Activated gamma-delta T cell (primary cell): ENCODE measurements at places on chromosomes 5 and 9.

DNA sequence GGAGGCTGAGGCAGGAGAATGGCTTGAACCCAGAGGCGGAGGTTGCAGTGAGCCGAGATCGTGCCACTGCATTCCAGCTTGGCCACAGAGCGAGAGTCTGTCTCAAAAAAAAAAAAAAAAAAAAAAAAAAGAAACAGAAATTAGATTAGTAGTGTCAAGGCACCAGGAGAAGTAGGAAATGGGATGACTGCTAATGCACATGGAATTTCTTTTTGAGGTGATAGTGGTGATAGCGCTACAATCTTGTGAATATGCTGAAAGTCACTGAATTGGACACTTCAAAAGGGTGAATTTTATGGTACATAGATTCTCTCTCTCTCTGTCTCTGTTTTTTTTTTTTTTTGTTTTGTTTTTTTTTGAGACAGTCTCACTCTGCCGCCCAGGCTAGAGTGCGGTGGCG, 42.1 kb upstream of the SUB1 start:
- no peak for DNase-seq

DNA sequence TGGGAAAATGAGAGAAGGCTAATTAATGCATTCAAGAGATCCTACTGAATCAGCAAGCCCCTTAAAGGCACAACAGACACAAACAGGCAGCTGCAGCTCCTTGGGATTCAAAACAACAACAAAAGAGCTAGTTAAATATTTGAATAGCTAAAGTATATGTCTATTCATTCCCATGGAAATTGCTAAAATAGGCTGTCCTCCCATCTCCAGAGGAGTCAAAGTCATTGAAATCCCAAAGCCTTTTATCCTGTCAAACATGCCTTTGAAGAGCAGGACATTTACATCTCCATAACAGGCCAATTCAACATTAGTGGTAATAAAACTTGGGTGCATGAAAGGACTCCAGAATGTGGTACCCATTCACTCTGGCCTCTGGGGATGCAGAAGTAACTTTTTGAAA, 177.4 kb downstream of the NTRK2 start:
- DNase-seq = no peak

DNA sequence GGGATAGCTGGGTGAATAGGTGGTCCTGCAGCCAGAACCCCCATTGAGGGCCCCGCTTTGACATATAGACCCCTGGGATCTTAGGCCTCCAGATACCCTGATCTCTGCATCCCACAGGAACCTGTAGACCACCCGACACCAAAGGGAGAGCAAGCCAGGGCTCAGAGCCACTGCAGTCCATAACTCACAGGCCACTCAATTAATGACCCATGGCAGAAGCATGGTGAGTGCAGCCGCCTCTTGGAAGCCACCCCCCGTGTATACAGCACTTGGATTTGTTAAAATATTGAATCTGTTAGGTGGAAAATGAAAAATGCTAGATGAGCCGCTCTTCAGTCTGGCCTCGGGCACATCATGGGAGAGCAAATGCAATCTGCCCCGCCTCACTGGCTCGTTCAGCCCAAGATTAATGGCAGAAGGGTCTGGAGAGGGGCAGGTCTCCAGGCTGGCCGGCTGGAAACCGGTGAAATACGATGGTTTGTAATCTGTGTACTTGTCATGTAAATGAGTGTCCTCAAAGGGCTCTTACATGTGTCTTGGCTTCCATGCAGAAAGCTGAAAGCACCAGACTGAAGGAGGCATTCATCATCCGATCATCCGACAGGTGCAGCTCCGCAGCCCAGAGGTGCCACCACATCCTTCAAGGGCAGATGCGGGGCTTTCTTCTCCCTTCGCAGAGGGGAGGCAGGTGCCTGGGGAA, 111.3 kb downstream of the OLFM1 start:
- no peak for DNase-seq

DNA sequence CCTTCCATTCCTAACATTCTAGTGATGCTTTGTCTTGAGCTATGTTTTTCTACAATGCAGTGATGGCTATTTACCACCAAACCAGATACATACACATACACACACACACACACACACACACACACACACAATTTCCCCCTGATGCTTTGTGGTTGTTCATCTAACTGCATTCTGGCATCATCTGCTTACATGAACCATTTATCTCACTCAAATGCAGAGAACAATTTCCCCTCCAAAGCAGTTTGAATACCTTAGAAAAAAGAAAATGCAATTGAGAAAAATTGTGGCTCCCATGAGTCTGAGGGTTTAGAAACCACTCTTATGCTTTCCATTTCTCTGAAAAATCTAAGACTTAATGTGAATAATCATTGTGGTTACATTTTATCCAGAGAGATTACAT, 1024.8 kb downstream of the TLE4 start:
- DNase-seq = no peak
